ENCODE measurements at places on chromosomes 7 and 10.
A peak's percentile ranks its signal among the peaks of the same experiment; 100 is the strongest.

- peak; percentile 12 for DNase-seq
Measured at GRCh38 chr7:26681819-26682418, 182.5 kb downstream of the SKAP2 start.

DNA sequence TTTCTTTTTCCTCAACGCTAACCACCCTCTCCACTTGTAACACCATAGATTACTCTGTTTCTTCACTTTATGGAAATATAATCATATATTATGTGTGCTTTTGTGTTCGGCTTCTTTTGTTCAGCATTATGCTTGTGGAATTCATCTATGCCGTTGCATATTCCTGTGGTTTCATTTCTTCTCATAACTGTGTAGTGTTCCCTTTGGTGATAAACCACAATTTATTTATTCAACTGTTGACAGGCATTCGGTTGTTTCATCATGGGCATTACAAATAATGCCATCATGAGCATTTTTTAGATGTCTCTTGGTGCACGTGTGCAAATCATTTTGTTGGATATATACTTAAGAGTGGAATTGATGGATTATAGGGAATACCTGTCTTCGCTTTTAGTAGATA, 12.1 kb downstream of the AVL9 start:
- no peak for DNase-seq

DNA sequence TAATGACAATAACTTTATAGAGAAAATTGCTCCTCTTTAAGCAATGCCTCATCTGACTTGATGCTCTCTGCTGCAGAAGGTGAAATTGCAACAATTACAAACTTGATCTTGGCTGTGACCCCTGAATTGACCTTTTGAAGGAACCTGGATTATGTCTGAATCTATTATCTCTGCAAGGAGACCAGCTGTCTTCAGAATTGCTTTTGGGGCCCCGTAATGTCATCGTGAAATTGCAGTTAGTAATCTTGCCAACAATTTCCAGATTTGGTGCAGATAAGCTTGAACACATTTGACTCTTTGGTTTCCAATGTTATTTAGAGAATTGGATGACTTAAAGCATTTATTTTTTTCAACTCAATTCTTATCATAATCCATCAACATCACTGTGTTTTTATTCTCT, 520.6 kb downstream of the CCSER2 start:
- no peak for DNase-seq

- no peak for DNase-seq
Measured at GRCh38 chr7:152666078-152666477, 9.9 kb downstream of the XRCC2 start.

DNA sequence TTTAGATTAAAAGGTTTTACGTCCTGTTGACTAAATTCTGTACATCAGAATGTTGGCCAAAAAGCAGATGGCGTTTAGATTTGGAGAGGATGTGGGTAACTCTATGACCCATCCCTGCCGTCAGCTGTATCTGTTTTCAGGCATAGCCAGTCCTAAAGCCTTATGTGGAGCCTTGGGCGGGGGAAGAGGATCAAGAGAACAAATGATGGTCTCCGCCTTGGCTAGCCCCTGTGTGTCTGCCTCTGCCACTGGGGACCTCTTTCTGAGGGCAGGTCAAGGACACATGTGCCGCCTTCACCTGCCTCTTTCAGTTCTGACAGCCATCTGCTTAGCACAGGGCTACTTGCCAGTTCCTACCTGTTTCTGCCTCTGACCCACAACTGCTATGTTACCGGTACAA, 24.1 kb downstream of the PDSS1 start:
- no peak for DNase-seq

- DNase-seq: peak; percentile 20
Measured at GRCh38 chr10:86899670-86900276, 57.6 kb downstream of the MMRN2 start.

DNA sequence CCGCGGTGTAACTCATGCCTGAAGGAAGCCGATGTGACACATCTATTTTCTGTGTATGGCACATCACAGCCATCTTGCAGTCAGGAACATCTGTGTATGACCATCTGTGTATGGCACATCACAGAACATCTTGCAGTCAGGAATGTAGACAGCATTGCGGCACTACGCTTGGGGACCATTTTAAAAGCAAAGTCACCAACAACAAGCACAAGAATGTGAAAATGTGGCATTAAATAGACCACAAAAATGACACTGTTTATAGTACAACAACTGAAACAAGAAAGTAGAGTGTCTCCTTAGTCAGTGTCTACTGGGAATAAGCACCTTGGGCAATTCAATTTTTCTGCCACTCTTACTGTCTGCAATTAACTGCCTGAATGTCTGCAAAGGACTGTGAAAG, 124.4 kb downstream of the HGF start:
- DNase-seq: no peak

DNA sequence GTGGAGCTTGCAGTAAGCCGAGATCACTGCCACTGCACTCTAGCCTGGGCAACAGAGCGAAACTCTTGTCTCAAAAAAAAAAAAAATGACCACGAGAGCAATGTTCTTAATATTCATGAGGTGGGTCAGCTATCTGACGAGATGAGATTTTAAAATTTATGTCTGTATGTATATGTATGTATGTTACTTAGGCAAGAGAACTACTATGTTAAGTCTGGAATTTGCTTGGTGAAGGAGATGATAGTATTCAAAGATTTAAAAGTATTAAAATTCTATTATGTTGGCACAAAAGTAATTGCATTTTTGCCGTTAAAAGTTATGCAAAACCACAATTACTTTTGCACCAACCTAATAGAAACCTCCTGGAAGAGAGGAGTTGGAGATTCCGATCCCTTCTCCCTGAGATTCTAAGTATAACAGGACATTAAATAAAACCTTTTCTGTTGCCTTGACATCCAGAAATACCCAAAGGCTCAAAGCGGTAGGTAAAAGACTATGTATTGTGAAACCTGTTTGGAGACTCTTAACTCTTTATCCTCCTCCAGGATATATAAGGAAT, 114.3 kb upstream of the TNS3 start:
- no peak for DNase-seq

DNA sequence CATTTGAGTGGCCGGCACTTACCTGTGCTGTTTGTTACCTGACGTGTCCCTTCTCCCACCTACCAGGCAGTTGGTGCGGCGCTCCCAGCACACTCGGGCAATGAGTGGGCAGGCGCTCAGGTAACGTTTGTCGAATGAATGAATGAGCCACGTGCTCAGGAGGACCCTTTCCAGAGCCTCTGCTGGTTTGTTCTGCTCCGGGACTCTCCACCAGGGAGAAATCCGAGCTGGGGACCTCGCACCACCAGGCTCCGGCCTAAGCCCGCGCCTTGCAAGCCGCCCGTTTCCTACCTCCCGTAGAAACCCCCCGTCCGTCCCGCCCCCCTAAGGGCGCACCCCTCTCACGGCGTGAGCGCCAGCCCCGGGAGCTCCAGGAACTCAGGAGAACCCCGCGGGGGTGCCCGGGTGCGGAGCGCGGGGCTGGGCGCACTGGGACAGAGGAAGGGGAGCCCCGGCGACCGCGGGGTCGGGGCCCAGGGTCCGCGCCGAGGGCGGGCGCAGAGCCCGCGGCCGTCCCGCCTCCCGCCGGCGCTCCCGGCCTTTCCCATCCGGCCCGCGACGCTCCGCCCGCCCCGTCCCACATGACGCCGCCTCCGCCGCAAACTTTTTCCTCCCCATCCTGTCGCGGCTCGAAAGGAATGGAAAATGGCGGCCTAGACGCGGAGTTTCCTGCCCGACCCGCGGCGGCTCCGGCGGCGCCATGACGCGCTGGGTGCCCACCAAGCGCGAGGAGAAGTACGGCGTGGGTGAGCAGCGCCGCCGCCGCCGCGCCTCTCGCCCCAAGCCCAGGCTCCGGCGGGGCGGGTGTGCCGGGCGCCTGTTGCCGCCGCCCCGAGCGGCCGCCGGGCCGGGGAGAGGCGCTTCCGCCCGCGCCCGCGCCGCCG, at the start of gene DOCK1:
DOCK1 (plus strand) TSS at position 611 of the 884 bp plus-strand sequence; CDS start at position 701, 90 bp downstream.
- DNase-seq: no peak

DNA sequence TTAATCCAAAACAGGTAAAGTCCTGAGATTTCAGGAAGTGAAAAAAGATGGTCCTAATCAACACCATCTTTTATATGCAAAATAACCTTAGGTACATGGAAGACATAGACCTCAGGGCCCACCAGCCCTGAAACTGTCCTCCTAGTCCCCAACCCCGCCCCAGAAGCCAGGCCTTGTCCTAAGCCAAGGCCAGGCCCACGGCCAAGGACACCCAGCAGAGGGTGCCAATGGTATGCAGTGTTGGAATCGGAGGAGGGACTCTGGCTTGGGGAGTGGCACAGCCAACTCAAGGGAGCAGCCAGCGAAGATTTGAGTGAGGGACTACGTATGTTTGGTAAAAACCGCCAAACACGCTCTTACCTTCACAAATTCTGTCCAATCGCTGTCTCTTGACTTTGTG, 96.7 kb downstream of the ZRANB1 start:
- no peak for DNase-seq

- DNase-seq: peak; percentile 54
Measured at GRCh38 chr10:91251430-91252056, 31.1 kb downstream of the PCGF5 start.

- no peak for DNase-seq
Measured at GRCh38 chr10:22779331-22780019, 65.1 kb upstream of the PIP4K2A start.

GRCh38 chr7:101410743-101411507, 48.2 kb downstream of the COL26A1 start:
- no peak for DNase-seq

- no peak for DNase-seq
Measured at GRCh38 chr7:16063716-16064675, 357.3 kb downstream of the CRPPA start.

DNA sequence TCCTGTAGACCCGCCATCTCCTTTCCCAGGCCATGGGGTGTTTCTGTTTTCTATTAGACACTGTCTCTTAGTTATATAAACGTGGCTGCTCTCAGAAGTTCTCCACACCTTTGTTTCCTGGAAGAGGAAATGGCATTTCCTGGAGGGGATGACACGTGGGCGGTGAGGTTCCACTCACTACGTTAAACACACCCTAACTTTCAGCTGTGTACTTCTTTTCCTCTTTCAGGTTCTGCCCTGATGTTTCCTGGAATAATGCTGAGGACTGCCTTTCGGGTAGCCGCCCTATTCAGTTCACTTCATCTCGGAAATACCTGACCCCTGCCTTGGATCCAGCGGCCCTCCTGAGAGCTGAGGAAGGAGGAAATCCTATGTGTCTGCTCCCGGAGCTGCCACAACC, 3.4 kb upstream of the PRKCQ start:
- DNase-seq: no peak

GRCh38 chr7:16234493-16235146, 186.7 kb downstream of the CRPPA start:
- DNase-seq: no peak

GRCh38 chr7:29122759-29123158, 23.6 kb downstream of the CPVL start:
- DNase-seq: no peak

DNA sequence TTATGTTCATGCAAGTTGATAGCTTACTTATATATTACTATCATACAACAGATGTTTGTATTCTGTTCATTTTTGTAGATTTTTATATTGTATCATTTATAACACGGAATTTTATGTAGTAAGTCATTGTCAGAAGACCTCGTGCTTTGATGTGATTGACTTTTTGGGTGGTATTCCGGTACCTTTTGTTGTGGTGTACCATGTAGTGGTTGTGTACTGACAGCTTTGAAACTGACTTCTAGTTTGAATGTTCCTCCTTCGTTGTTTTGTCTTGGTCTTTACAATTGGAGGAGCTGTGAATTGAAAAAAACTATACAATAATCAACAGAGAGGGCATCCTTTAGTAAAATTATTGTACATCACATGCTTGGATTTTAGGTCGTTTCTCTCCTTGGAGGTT, 61.5 kb downstream of the WAC start:
- DNase-seq: no peak

DNA sequence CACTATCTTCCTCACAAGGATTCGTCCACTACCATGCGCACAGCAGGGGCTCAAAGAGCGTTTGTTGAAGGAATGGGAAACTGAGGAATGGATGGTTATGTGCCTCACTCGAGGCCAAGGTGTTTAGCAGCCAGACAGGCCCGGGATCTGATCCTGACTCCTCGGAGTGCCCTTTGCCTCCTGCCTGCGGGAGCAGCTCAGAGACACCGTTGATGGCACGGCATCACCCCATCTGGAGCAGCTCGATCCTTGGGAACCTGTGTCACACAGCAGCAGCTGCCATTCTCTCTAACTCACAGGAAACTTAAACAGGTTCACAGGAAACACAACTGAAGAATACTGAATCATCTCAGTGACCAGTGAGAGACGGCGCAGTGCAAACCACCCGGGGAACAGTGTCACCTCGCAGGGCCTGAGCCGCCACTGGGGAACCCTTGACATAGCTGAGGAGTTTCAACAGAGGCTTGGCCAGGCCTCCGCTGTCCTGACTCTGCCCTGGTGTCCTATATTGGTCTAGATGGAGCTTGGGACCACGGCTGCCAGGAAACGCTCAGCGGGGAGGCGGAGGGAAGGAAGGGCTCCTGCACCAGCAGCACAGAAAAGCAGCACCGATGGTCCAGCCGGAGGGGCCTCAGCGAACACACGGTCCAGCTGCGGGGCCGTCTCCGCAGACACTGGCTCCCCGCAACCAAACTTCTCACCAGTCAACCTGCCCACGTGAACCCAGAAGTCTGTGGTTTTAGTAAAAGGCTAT, 169.4 kb downstream of the ADARB2 start:
- DNase-seq: no peak

- DNase-seq: no peak
Measured at GRCh38 chr7:36279200-36279925, 110.3 kb upstream of the ANLN start.

DNA sequence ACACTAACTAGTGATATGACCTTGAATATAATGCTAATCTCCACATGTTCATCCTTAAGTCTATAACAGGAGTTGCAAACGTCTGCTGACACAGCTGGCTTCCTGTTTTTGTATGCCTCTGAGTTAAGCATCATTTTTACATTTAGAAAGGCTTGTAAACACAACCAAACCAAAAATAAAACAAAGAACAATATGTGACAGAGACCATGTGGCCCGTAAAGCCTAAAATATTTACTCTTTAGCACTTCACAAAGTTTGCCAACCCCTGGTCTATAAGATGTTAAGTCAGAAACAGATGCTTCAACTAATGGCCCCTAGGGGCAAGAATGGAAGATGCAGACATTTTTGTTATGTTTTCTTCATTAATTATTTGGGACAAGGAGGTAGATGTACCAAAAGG, 109.3 kb downstream of the CPEB3 start:
- no peak for DNase-seq

DNA sequence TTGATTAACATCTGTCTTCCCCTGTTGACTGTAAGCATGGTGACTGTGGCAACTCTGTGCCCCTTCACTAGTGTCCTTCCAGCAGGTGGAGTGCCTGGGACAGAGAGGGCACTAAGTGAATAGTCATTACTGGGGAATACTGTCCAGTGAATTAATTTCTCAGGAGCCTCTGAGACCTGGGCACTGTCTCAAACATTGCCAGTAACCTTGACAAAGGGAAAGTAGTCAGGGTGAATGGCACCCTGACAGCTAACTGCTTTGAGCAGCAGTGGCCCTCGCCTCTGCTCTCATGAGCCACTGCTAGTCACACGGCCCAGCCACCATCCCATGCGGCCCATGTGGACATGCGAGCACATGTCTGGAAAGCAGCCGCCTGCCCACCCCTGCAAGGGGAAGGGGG, 13.1 kb upstream of the GRB10 start:
- no peak for DNase-seq

- no peak for DNase-seq
Measured at GRCh38 chr7:133230591-133231194, 22.2 kb upstream of the EXOC4 start.

GRCh38 chr7:155935726-155936125, 123.5 kb upstream of the SHH start:
- no peak for DNase-seq
